ENCODE measurements at places on chromosomes 7 and 10. TPM values are rescaled to one million over a fixed set of nuclear protein-coding genes. Genes with fewer than 3 reads are reported as not detected.

- DNase-seq: peak; percentile 25
These were observed 62.8 kb downstream of the ZEB1 start for GRCh38 chr10:31381766-31382316.

GRCh38 chr10:75066271-75066670, 45.2 kb upstream of the SAMD8 start:
- no peak for DNase-seq

The C10orf53 gene
- not detected for total RNA-seq

The TSPAN14 gene
- 49.9 TPM for total RNA-seq

DNA sequence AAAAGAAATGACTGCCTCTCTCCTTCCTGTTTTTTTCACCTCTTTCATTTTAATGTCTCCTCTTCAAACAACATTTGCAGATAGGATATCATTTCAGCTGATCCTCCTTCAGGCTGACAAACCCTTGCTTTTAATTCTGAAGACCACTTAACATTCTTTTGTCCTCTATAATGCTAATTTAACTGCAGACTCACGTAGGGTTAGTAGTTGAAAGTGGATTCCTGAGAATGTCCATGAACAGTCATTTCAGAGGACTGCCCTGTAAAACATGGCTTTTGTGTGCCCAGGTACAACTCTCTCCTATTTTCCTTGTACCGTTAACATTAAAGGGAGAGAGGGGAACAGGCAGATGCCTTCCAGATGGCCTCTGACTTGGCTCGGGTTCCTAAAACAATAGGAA, 524.4 kb downstream of the SDK1 start:
- DNase-seq: no peak
